Bronchus fibroblast of lung (primary cell): ENCODE measurements at places on chromosomes 4 and X. TPM values are rescaled to one million over a fixed set of nuclear protein-coding genes. Genes with fewer than 3 reads are reported as not detected.

The SEPTIN6 gene
- 11.3 and 11.9 TPM in 2 replicates for total RNA-seq

The BRS3 gene
- not detected in 2 replicates for total RNA-seq

The TRO gene
- 19.5 and 20.8 TPM in 2 replicates for total RNA-seq

The AWAT1 gene
- not detected in 2 replicates for total RNA-seq

The FRAS1 gene
- total RNA-seq, result 0.17 and 0.30 TPM in 2 replicates

The ASMT gene
- total RNA-seq, result not detected in 2 replicates

The PRSS12 gene
- 29.4 and 30.3 TPM in 2 replicates for total RNA-seq

The SASH3 gene
- total RNA-seq, result not detected in 2 replicates

The GAGE12J gene
- not detected in 2 replicates for total RNA-seq

The NXF2 gene
- total RNA-seq, result not detected in 2 replicates

The BBS12 gene
- total RNA-seq, result 4.2 and 4.4 TPM in 2 replicates

The PCGF3 gene
- total RNA-seq, result 26.2 and 30.9 TPM in 2 replicates

The SLC2A9 gene
- total RNA-seq, result 0.17 and 0.89 TPM in 2 replicates

The RAPGEF2 gene
- total RNA-seq, result 12.1 and 14.7 TPM in 2 replicates

The MAGED4 gene
- 81.3 and 103 TPM in 2 replicates for total RNA-seq
